ENCODE measurements at places on chromosomes 13 and 19. TPM values are rescaled to one million over a fixed set of nuclear protein-coding genes. Genes with fewer than 3 reads are reported as not detected.

ZNF526 gene
- total RNA-seq = 8.7 TPM

KBTBD7 gene
- total RNA-seq = 6.0 TPM

ZNF99 gene
- total RNA-seq = not detected

TNNI3 gene
- total RNA-seq = not detected

ZNF296 gene
- total RNA-seq = not detected

ZNF560 gene
- total RNA-seq = under 0.01 TPM

APOC4 gene
- total RNA-seq = not detected

ADGRE3 gene
- total RNA-seq = not detected

BRSK1 gene
- 10.2 TPM for total RNA-seq

WASF3 gene
- 13.4 TPM for total RNA-seq

FUT3 gene
- not detected for total RNA-seq

ITGBL1 gene
- 4.2 TPM for total RNA-seq

RPS5 gene
- 3,064 TPM for total RNA-seq

APOC1 gene
- 38.3 TPM for total RNA-seq

PROZ gene
- total RNA-seq = not detected

LYL1 gene
- total RNA-seq = 0.36 TPM

CILP2 gene
- 0.36 TPM for total RNA-seq

TJP3 gene
- not detected for total RNA-seq

ZNF534 gene
- total RNA-seq = not detected

ZNF443 gene
- 2.3 TPM for total RNA-seq

WTIP gene
- total RNA-seq = 21.8 TPM

SETDB2 gene
- 5.7 TPM for total RNA-seq

SERPINE3 gene
- total RNA-seq = not detected

CGB3 gene
- not detected for total RNA-seq

RXFP2 gene
- not detected for total RNA-seq

URAD gene
- total RNA-seq = not detected

Measured in cardiac atrium fibroblast (primary cell).